ENCODE measurements at places on chromosomes 3 and 15.

GRCh38 chr3:128316481-128316891 is 150.2 kb downstream of the DNAJB8 start:
- peak; percentile 57 for DNase-seq

GRCh38 chr3:152769523-152769922 is 65.4 kb upstream of the P2RY1 start:
- no peak for DNase-seq

DNA sequence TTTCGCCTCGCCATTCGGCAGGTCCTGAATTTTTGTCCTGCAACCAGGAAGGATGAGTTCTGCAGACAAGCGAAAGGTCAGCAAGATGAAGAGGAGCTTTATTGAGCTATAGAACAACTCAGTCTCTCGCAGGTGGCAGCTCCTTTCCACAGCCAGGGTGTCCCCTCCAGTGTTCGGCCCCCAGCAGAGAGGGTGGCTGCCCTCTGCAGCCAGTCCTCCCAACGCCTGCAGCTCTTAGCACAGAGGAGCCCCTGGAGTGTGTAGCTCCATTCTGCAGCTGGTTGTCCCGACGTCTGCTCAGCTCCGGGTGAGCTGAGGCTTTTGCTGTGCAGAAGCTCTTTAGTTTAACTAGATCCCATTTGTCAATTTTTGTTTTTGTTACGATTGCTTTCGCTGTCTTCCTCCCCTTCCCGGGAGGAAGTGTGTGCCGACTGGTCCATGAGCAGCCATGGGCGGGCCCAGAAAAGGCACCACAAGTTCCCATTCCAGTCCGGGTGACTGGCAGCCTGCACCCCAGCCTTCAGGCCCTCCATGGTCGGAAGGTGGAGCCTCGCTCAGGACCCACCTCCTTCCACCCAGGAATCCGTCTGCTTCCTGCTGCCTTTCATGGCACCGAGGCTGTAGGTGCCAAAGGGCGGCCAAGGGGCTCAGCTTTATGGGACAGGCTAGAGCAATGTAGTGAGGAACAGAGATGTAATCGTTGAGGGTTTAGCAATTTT is 497.8 kb upstream of the CNTN4 start:
- DNase-seq, result no peak

DNA sequence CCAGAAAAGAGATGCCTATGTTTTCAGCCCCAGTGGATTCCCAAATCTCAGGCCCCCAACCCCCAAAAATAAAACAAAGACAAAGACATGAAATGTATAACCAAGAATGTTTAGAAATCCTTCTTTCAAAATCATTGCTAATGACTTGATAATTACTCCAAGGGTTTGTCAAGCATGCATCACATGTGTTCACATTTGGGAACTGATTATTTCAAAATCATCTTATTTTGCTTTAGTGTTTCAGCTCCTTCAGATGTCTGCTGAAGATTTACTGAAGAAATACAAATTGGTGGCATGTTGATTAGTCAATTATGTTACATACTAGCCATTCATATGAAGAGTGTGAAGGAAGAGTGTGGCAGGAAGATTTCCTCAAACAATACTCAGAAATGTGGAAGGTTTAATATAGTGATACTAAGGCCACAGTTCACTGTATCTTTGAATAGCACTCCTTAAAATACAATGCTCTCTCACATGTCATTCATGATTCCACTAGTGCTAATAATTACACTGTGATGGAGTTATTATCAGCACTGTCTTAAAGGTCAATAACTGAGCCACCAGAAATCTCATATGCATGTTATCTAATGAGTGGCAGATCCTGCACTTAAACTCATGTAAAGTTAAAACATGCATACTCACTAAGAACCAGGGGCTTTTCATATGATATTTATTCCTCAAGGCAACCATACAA is 134.5 kb upstream of the TGFBR2 start:
- no peak for DNase-seq

DNA sequence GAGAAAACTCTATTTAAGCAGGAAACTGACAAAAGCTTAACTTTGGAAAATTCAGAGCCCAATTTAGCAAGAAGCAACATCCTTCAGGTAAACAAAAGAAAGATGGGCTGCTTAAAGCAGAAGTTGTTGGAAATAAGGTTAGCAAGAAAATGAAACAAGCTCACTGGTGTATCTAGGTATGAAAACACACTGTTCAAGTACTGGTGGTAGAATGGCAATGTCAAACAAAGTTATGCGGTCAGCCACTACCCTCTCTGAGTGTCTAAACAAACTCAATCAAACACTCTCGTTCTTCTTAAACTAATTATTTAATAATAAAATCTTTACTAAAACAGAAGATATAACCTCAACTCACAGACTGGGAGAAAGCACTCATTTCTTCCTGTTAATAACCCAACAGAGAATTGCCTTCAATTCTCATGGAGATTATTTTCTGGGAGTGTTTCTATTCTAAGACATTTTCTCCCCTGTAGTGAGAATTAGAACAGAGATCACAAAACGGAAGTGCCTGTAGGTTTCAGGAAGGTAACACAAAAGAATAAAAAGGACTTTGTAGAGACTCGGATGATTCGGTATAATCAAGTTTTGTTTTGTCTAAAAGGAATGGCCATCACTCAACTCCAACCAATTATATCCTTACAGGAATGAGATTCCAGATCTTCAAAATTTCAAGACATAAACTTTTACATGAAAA is 28.9 kb downstream of the PRICKLE2 start:
- DNase-seq, result no peak

GRCh38 chr15:43748376-43748775 is 2.1 kb downstream of the PDIA3 start:
- no peak for DNase-seq

GRCh38 chr3:54632834-54633233 is 295.0 kb downstream of the LRTM1 start:
- DNase-seq, result no peak

GRCh38 chr15:85031086-85031943 is 49.7 kb downstream of the PDE8A start:
- DNase-seq, result no peak
